Fibroblast of villous mesenchyme (primary cell): ENCODE measurements at places on chromosomes 3 and 15.

GRCh38 chr3:175651716-175652115, 792.6 kb downstream of the NAALADL2 start:
- peak; percentile 2 for DNase-seq

DNA sequence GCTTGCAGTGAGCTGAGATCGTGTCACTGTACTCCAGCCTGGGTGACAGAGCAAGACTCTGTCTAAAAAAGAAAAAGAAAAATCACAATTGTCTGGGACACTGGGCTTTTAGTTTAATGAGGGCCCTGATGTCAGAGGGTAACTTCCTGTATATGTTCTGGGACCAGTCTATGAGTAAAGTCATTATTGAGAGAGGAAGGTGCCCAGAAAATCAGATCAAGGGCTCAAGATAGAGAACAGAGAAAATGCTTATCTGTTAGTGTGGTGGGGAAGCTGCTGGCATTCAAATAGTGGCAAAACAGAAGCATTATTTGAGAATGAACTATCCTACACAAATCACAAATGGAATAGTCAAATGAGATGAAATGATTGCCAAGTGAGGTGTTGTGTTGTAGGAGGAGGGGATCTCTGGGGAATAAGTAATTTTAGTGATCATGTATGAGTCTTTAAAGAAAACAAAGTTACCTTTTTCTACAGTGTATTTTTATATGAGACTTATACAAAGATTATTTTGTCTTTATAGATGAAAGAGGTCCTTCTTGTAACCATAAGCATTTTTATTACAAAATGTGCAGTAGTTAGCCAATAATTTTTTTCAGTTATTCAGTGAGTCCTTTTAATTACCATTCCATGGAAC, 13.4 kb downstream of the ARIH2 start:
- DNase-seq, result no peak

- no peak for DNase-seq
Observed at GRCh38 chr3:170804078-170804477, 65.9 kb downstream of the RPL22L1 start.

DNA sequence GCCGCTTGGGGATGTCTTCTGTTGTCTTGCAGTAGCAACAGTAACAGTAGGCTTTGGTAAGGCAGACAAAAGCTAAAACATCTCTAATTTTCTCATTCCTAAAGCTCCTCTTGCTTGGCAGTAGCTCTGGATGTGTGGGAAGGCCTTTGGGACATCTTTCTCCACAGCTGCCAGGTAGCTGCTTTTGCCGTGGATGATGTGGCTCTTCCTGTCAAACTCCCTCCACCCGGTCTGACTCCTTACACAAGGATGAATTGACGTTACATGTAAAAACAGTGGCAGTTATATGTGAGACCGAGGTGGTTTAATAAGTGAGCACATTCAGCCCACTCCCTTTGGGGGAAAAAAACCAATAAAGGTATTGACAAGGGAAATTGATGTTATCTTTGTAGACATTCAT, 309.1 kb downstream of the TUSC7 start:
- DNase-seq, result no peak

DNA sequence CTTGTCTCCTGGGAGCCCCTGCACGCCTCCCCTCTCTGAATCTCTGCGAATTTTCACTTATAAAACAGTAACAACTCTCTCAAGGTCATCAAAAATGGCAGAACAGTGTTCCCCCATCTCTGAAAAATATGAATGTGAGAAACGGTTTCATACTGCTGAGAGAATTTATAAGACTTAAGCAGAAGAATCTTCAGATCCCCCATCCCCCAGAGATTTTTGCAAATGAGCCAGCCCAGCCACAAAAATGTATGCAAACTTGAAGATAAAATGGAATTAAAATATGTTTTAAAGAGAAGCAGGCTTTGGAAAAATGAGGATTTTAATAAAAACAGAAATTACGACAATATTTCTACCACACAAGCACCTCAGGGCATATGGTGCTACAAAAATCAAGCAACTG, 173.0 kb downstream of the STT3B start:
- peak; percentile 23 for DNase-seq

DNA sequence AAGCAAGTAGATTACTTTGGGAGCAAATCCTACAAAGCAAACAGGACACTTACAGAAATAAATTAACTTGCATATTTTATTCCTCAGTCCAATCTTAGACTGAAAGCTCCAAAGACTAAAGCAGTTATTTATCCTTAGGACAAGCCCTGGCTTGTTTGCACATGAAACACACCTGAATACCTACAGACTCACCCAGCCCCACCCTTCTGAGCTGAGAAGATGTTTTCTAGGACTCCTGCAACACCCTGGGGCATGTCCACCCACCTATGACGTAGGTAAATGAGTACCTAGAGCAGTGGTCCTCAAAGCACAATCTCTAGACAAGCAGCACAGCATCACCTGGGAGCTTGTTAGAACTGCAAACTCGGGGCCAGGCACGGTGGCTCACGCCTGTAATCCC, 80.8 kb downstream of the ANXA2 start:
- no peak for DNase-seq

GRCh38 chr3:171169866-171170265, 143.3 kb upstream of the SLC2A2 start:
- no peak for DNase-seq

DNA sequence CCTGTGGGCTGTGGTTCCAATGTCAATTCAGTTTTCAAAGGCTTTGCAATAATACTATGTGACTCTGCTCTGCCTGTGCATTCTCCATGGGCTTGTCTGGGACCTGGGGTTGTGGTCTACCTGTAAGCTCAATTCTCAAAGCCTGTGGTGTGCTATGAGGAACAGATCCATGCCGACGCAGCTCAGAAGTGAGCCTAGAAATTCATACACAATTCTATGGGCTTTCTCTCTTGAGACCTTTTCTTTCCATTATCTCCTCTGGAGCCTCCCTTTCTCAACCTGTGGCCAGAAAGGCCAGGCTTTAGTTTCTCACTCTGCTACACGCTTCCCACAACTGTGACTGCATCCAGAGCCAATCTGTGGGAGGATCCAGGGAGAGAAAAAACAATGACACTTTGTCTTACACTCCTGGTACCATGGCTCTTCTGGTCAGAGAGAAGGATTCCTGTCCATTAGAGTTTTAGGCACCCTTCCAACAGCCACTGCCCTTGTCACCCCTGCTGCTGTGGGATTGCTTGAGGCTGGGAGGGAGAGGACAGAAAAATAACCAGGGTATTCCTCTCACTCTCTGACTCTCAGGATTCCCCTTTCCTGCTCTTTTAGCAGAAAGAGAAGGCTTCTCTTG, 34.1 kb upstream of the KLF13 start:
- DNase-seq, result no peak
